Naive thymus-derived CD8-positive, alpha-beta T cell (primary cell): ENCODE measurements at places on chromosomes 16 and 17. TPM values are rescaled to one million over a fixed set of nuclear protein-coding genes. Genes with fewer than 3 reads are reported as not detected.

GCGR gene
- polyA plus RNA-seq = not detected

TBL3 gene
- 61.8 TPM for polyA plus RNA-seq

OR1A1 gene
- not detected for polyA plus RNA-seq

TK2 gene
- 2.5 TPM for polyA plus RNA-seq

SRCIN1 gene
- polyA plus RNA-seq = not detected

CLDN6 gene
- polyA plus RNA-seq = not detected

IKZF3 gene
- polyA plus RNA-seq = 59.2 TPM

MT1G gene
- not detected for polyA plus RNA-seq

HS3ST2 gene
- not detected for polyA plus RNA-seq

MMP28 gene
- 30.1 TPM for polyA plus RNA-seq

SCGB1C2 gene
- polyA plus RNA-seq = not detected

ATXN7L3 gene
- 9.3 TPM for polyA plus RNA-seq

WDR59 gene
- 9.7 TPM for polyA plus RNA-seq

TEKT3 gene
- polyA plus RNA-seq = not detected

DOC2A gene
- polyA plus RNA-seq = not detected

KRT24 gene
- polyA plus RNA-seq = not detected

TERB1 gene
- not detected for polyA plus RNA-seq
